ENCODE measurements at places on chromosomes 6 and 20. TPM values are rescaled to one million over a fixed set of nuclear protein-coding genes. Genes with fewer than 3 reads are reported as not detected.

GRCh38 chr20:40966103-40966502 is 62.5 kb upstream of the TOP1 start:
- peaks cover 4% of the 10 kb centered on the region for H3K4me1 ChIP-seq
- no peaks in the 10 kb centered on the region for H3K36me3 ChIP-seq
- no peak for DNase-seq
- H3K27me3 ChIP-seq, result no peaks in the 10 kb centered on the region

DNA sequence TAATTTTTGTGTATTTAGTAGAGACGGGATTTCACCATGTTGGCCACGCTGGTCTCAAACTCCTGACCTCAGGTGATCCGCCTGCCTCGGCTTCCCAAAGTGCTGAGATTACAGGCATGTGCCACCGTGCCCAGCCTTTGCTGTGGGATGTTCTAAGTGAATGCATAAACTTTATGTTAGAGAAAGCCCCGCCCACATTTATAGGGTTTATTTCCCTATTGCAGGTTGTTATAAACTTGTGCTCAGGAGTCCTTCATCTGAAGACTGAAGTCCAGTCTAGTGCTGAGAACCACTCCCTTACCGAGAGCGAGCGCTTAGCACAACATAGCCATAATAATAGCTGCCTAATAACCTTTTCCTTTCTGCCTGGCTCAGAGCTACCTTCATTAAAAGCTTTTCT is 75.4 kb upstream of the ZNF217 start:
- no peak overlapping the region for H3K27ac ChIP-seq
- H3K4me1 ChIP-seq, result no peaks in the 10 kb centered on the region
- no peak for DNase-seq

- no peak overlapping the region for H3K27ac ChIP-seq
- no peaks in the 10 kb centered on the region for H3K27me3 ChIP-seq
- no peaks in the 10 kb centered on the region for H3K4me1 ChIP-seq
- H3K36me3 ChIP-seq, result peaks cover 61% of the 10 kb centered on the region
- H3K4me3 ChIP-seq, result no peak overlapping the region
Observed at GRCh38 chr20:41125530-41126457, 11.5 kb upstream of the PLCG1 start.

DNA sequence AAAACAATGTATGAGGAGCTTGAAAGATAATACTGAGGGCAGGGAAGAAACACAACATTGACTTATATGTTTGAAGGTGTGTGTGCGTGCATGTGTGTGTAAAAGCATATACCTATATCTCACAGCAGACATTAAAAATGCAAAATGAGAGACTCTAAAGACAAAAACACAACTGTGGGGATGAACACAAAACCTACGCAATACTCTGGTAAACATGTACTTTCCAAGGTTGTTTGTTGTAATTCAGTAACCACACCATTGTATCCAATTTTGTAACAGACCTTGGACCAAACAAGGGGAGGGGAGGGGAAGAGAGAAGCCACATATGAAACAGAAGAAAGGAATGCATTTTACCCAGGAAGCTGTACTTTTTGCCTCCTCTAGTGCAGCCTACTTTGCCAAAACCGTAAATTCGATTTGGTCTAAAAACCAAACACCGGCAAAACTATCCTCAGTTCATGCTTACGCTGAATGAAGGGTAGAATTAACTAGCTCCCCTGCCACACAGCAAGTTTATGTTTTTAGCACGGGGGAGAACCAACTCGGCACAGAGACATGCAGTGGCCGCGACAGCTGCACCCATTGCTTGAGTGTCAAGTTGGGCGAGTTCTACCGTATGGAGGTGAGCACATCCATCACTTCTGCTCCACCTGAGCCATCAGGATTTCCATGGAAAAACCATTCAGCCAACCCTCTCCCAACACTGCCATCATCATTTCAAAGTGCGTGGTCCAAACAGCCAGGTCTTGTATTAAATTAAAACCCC is 50.0 kb downstream of the CNKSR3 start:
- no peaks in the 10 kb centered on the region for H3K36me3 ChIP-seq
- DNase-seq, result no peak
- H3K27me3 ChIP-seq, result no peaks in the 10 kb centered on the region

DNA sequence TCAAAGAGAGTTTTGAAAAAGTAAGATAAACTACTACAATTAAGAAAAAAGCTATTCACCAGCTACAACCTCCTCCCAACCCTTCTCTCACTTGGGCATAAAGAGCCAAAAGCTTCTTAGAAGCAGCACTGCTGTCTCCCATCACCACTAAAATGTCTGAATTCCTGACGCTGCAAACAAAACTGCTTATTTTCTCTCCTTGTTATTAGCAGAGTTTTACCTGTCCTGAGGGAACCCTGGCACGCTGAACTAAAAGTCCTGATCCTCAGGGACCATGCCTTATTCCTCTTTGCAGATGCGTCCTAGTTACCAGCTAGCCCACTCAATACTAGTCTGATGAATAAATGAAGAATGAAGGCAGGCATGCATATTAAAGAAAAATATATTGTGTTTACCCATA is 1.1 kb downstream of the HACE1 start:
- H3K27ac ChIP-seq, result no peak overlapping the region
- H3K36me3 ChIP-seq, result no peaks in the 10 kb centered on the region
- no peaks in the 10 kb centered on the region for H3K27me3 ChIP-seq
- peaks cover 8% of the 10 kb centered on the region for H3K4me1 ChIP-seq
- peak overlapping the region; percentile 86 for H3K4me3 ChIP-seq
- DNase-seq, result no peak

Gene LAMA2
- 42.1 TPM for total RNA-seq

Gene PTK6
- total RNA-seq, result 4.9 TPM

Gene MUC21
- 1.1 TPM for total RNA-seq

Data from upper lobe of right lung (tissue), 1 donor.